ENCODE measurements at places on chromosomes 3 and 15.
A peak's percentile ranks its signal among the peaks of the same experiment; 100 is the strongest.

DNA sequence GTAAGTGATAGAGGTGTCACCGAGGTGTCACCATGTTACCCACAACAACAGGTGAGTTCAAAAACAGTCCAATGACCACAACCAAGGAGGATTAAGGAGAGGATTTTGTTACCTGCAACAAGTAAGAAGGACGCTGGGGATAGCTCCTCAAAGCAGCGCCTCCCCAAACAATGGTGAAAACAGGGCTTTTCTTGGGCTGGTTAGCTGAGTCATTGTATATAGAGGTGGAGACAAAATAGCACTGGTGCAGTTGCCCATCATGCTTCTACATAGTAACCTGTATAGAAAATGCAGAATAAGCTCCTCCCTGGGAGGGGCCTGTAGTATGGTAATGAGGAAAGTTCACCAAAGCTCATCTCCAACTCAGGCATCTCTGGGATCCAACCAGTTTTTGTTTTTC, 116.9 kb upstream of the EIF1B start:
- no peak for DNase-seq

DNA sequence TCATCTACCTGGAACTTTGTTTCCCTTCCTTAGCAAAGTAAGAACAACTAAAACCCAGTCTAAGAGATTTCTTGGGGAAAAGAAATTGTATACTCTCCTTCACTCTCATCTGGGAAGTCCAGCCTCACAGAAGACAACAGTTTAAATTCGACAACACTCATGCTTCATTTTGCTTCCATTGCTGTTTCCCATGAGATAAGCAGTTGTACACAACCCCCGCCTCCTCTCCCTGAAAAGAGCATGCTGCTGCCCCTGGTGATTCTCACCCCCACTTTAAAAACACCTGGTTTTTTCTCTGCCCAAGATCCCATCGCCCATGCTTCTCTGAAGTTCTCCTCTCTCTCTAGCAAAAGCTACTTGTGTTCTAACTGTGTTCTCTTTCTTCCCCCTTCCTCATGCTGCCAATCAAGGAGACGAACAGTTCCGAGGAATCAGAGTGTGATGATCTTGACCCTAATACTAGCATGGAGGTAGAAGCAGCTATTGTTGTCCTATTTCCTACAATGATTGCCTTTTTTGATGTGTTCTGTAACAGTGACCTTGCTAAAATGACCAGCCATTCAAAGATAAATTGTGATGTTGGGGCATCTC, 51.1 kb upstream of the UMPS start:
- DNase-seq, result no peak

DNA sequence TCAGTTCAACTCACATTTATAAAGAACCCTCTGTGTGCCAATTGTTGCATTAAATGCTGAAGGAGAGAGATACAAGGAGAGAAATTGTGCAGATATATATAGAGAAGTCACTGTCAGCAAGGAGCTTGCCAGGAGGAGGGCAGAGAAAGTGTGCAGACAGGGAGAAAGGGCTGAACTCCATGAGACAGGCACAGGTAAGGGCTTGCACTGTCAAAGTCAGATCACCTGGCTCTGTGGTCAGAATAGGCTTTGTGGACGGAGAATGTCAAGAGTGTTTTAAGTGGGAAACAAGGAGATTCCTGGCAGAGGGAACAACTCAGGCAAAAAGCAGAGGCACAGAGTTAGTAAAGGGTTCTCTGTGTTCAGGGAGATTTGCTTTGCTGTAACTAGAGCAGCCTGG, 303.0 kb upstream of the TPRG1 start:
- DNase-seq, result no peak

DNA sequence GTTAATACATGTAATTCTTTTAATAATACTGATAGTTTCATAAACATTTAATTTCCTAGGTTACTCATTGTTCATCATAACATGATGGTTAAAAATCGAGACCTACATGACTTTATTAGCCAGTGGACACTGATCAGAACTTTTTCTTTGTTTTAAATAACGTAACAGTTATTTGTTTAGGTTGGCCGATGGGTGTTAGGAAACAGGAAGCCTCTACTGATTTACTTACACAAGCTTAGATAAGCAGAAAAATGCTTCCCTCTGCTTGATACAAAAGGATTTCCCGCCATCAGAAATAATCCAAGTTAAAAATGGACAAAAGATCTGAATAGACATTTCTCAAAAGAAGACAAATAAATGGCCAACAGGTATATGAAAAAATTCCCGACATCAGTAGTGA, 16.6 kb upstream of the APH1B start:
- DNase-seq, result no peak

- DNase-seq, result no peak
These were observed 84.1 kb upstream of the PRR23E start for GRCh38 chr3:127108796-127109195.

GRCh38 chr3:69079269-69080159, 651 bp downstream of the UBA3 start:
- DNase-seq, result no peak

- peak; percentile 35 for DNase-seq
These were observed 88.6 kb upstream of the ZNF280D start for GRCh38 chr15:56821721-56822425.

- DNase-seq, result no peak
These were observed 54.7 kb upstream of the USP3 start for GRCh38 chr15:63449731-63450130.

- DNase-seq, result no peak
These were observed 139.5 kb downstream of the ADAMTS9 start for GRCh38 chr3:64548200-64548889.

DNA sequence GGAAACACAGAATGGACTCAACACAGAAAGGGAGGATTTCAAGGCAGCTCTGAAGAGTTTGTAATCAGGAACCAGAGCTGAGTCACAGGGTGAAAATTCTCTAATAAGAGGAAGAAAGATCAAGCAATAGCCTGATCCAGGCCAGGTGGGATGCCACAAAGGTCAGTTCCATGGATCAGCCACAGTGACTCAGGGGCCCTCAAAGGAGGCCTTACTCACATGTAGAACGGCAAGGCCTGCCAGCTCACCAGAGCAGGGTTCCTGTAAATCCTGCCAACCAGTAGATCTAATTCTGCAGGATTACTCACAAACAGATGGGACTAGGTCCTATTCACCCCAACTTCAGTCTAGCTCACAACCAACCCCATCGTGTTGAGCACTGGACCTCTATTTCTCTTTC, 78.3 kb upstream of the PPP2R3A start:
- peak; percentile 23 for DNase-seq

GRCh38 chr3:114404590-114404989, 110.8 kb downstream of the TIGIT start:
- DNase-seq, result no peak

GRCh38 chr15:91068436-91068835, 31.6 kb upstream of the SV2B start:
- DNase-seq, result no peak

DNA sequence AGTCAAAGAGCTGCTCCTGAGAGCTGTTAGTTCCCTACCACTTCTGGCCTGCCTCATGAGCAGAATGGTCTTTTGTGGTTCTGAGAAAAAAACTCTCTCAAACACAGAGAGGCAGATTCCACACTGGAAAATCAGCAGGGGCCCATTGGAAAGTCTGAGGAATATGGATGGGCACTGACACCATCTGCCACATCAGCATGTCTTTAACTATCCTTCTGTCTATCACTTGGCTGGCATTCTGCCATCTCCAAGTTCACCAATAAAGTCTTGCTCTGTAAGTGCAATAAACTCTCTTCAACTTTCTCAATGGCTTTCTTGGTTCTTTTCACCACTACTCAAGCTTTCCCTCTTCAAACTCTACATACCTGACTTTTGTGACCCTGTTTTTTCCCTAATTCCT, 101.3 kb upstream of the GALNT15 start:
- no peak for DNase-seq

DNA sequence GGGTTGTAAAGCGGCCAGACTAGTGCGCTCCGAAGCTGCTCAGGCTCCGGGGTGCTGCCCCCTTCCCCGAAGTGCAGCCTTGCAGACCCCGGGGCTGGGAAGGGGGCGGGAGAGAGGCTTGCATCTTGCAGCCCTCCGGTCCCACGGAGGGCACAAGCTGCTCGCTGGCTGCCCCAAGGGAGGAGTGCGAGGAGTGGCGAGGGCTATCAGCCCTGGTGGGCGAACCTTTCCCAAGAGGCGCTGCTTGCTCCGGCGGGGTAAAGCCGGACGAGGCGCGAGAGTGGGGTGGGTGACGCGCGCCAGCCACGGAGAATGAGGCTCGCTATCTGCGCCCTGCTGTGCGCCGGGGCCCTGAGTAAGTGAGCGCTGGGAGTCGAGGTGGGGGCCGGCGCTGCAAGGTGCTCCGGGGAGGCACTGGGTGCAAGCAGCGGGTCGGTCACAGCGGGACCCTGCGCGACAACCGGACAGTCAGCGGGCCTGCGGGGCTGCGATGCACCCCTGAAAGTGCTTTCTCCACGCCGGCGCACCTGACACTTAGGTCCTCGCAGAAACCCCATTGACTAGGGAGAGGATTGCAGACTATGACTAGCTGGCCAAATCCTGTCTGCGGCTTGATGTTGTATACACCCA, 12.7 kb upstream of the TOPBP1 start:
- DNase-seq, result no peak

DNA sequence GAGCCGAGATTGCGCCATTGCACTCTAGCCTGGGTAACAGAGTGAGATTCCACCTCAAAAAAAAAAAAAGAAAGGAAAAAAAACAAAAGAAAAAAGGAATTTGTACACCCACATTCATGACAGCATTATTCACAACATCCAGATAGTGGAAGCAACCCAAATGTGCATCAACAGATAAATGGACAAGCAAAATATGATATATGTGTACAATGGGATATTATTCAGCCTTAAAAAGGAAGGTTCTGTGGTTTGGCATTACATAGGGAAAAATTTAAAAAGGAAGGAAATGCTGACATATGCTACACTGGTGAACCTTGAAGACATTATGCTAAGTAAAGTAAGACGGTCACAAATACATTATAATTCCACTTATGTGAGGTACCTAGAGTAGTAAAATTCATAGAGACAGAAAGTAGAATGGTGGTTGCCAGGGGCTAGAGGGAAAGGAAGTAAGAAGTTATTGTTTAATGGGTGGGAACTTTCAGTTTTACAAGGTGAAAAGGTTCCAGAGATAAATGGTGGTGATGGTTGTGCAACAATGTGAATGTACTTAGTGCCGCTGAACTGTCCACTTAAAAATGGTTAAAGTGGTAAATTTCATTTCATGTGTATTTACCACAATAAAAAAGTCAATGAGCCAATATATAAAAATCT, 118.5 kb downstream of the MYLK start:
- DNase-seq, result no peak

DNA sequence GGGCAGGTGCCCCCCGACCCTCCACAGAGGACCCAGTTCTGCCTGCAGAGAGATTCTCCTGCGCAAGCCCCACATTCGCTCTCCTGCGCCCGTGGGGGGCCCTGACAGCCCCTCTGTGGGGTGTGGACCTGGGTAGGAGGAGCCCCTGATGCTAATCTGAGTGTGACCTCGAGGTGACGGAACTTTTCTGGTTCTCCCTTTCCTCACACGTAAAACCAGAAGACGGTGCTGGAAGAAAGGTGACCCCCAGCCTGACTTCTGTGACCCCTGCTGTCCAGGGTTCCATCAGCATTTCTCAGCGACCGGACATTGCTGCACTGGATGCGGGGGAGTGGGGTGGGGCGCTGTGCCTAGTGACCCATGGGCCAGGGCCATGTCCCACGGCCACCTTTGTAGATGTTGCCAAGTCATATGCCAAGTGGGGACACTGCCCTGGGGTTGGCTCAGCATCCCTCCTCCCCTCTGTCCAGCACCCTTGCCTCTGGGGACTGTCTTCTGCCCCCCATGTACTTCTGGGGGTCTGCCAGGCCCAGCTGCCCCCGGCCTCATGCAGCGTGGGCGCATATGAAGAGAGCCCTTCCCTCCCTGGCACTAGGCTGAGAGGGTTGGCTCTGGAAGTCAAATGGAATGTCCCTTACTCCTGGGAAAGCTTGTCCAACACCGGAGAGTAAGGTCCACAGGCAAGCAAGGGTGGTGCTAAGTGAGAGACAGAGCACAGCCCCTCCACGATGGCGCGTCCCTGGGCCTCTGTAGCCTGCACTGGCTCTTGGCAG, 129.1 kb upstream of the MEF2A start:
- DNase-seq, result no peak

DNA sequence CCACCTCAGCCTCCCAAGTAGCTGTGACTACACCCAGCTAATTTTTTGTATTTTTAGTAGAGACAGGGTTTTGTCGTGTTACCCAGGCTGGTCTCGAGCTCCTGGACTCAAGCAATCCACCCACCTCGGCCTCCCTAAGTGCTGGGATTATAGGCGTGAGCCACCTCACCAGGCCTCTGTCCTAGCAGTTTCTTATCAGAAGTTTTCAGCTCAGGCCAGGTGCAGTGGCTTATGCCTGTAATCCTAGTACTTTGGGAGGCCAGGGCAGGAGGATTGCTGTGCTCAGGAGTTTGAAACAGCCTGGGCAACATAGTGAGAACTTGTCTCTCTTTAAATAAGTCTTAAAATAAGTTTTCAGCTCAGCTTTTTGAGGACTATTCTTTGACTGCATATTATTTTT, 48.4 kb downstream of the SGO1 start:
- no peak for DNase-seq

- DNase-seq, result no peak
These were observed 297.3 kb upstream of the UBE2E1 start for GRCh38 chr3:23508464-23508863.

DNA sequence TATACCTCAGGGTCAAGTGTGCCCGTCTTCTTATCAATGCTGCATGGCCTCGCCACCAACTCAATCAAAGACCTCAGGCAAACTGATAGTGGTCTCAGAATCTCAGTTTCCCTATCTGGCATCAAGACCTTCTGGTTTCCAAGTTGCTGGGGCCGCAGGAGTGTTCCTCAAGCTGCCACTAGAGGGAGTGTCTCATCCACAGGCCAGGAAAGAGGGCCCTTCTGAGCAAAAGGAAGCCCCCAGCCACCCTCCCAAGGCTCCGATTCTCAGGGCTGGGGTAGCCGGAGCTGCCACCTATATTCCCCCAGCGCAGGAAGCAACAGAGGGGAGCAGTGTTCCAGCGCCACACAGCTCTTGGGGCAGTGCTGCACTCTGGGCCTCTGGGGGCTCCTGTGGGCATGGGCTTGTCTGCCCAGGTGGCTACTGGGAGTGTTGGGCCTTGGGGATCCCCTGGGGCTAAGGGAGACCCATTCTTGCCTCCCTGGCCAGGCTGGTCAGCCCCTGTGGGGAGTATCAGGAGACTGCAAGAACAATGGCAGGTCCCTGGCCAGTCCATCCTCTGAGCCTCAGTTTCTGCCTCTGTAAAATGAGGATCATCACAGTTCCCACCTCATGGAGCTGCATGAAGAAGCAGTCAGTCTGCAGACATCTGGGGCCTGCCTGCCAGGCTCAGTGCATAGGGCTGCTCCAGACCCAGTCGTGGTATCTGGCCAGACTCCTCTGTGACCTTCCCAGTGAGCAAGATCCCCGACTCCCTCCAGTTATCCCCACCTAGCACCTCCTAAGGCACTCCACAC, 23.4 kb upstream of the SEC13 start:
- DNase-seq, result no peak

DNA sequence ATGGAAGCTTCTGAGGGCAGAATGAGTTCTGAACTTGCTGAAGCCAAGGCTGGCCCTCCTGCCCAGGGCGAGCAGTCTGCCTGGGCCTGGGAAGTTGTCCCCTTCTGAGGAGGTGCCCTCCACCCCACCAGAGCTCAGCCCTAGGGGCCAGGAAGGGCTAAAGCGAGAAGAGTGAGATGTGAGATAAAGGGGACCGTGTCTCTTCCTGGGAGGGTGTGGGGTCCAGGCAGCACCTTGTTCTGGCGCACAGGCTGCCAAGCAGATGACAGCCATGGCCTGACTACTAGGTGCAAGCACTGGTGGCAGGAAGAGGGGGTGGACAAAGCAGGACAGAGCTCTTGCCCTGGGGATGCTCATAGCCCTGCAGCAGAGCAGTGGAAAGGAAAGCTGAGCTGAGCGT, 3.7 kb downstream of the PAK6 start:
- no peak for DNase-seq

- no peak for DNase-seq
These were observed 491.6 kb downstream of the PYDC2 start for GRCh38 chr3:191952609-191953008.
